ENCODE measurements at places on chromosomes 6 and 20.

DNA sequence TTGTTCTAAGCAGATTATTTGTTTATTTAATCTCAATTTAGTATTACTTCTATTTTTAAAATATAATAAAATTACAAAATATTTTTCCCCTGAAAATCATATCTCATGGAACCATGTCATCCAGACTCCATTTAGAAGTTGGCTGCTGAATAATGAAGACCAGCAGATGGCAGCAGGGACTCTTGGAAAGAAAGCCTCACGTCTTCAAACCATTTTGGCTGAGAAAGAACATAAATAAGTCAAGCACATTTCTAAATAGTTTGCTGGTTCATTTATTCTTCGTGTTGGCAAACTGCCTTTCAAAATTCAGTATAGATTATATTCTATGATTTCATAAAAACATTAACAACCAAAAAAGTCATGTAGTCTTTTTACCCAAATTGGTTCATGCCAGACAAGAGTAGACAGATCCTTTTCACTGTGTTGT lies 71.7 kb downstream of the RCAN2 start:
- no peak for DNase-seq

DNA sequence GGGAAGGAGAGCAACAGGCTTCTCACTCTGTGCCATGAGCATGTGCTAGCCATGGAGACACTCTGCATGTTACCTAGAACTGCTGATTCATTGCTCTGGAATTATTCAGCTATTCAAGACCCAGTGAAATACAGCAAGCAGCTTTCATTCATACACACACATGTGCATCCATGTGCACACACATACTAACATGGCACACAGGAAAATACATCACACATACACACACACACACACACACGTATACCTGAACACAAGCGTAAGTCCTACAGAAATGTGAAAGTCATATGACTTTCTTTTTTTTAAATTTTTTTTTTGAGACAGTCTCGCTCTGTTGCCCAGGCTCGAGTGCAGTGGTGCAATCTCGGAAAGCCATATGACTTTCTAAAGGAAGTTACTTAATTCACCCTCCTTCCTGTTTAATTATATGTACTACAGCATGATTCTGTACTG lies 108.2 kb upstream of the NFATC2 start:
- DNase-seq, result no peak

- DNase-seq, result no peak
Observed at GRCh38 chr6:98828211-98828788, 6.1 kb upstream of the POU3F2 start.

DNA sequence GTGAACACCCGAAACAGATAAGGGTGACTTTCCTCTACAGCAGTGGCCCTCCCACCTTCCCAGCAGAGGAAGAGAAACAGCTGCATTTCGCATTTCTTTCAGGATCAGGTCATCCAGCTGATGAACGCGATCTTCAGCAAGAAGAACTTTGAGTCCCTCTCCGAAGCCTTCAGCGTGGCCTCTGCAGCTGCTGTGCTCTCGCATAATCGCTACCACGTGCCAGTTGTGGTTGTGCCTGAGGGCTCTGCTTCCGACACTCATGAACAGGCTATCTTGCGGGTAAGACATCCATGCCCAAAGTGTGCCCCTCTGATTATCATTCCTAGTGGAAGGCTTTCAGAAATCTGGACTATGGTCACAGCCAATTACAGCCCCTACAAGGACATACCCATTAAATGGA lies 27.8 kb upstream of the MROH8 start:
- DNase-seq, result no peak

DNA sequence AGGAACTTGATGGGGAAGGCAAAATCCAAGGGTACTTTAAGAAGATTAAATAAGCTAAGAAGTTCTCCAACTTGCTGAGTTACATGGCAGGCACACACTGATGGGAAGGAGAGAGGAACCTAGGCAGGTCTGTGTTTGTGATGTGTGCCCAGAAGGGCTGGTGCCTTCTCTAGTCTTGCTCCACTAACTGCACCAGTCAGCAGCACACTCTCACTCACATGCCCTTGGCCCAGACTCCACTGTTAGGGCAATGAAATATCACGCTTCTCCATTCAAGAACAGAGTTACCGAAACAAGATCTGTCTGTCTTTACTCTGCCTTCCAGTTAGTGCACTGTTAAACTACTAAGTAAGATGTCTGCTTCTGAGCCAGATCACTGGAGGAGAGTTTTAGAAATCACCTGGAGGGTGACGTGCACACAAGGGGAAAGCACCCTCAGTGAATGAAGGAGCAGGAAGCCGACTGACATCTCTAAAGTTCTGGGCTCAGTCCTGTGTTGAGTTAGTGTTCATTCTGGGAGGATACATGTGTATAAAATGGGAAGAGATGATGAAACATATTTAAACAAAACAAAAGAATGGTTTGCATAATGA lies 251.1 kb downstream of the FOXC1 start:
- DNase-seq, result no peak

DNA sequence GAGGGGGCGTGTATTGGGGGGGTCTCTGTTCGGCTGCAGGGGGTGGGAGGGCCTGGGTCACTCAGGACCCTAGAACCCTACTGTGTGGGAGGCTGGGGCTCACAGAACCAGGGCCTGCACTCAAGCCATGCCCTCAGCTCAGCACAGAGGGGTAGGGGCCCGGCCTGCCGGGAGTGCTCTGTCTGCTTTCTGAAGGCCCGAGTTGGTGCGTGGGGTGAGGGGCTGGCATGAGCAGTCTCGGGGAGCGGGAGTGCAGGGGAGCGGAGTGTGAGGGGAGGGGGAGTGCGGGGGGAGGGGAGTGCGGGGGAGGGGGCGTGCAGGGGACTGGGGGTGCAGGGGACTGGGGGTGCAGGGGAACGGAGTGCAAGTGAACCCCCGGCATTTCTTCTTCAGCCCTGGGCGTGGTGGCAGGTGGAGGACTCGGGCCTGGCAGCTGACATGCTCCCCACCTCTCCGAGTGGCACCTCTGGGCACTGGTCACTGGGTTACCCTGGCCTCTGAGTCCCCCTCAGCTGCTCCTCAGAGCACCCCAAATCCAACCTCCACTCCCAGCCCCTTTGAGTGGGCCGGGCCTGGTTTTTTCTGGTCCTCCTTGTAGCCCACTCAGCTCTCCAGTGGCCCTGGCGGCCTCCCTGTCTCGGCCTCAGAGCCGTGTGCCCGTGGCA lies 1.0 kb downstream of the COL20A1 start:
- no peak for DNase-seq
